Right atrium auricular region (tissue), 2 donors: ENCODE measurements at places on chromosomes 1 and 21. TPM values are rescaled to one million over a fixed set of nuclear protein-coding genes. Genes with fewer than 3 reads are reported as not detected.

HSPA6 gene
- 1.3 TPM for total RNA-seq

HCRTR1 gene
- total RNA-seq: not detected

MX2 gene
- 5.9 TPM for total RNA-seq

NBPF19 gene
- total RNA-seq: 3.0 TPM

DNALI1 gene
- total RNA-seq: 6.1 TPM

- DNase-seq: no peak
- peaks cover 19% of the 10 kb centered on the region for H3K36me3 ChIP-seq
- H3K4me1 ChIP-seq: no peaks in the 10 kb centered on the region
- no peaks in the 10 kb centered on the region for H3K27me3 ChIP-seq
- no peak overlapping the region for H3K4me3 ChIP-seq
Measured at GRCh38 chr1:46369542-46370213, 24.4 kb upstream of the FAAH start.

DNA sequence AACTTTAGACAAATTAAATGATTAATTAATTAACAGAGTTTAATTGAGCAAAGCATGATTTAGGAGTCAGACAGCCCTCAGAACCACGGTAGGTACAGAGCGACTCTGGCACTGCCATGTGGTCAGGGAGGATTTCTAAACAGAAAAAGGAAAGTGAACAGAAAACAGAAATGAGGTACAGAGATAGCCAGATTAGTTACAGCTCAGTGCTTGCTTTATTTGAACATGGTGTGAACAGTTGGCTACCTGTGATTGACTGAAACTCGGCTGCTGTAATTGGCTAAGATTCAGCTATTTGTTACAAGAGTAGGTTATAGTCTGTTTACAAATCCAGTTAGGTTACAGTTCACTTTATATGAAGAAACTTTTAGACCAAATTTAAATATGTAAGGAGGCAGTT, 163.0 kb upstream of the TNR start:
- no peaks in the 10 kb centered on the region for H3K4me1 ChIP-seq
- H3K4me3 ChIP-seq: no peak overlapping the region
- H3K36me3 ChIP-seq: no peaks in the 10 kb centered on the region
- DNase-seq: no peak
- no peak overlapping the region for H3K27ac ChIP-seq
- H3K27me3 ChIP-seq: no peaks in the 10 kb centered on the region

DNA sequence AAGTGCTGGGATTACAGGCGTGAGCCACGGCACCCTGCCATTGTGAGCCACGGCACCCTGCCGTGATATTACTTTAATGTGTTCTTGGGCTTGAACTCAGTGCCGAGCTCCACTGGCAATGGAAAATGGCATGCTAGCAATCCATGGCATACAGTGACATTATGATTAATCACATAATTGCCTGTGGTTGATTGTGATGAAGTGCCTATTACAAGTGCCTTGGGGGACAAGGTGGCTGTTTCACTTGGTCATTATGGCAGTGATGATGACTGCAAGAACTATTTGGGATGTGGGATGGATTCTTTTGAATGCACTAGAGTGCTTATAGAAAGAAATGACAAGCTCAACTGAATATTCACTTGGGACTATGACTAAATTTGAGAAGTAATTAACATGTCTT, 22.3 kb upstream of the HPCAL4 start:
- no peak for DNase-seq
- no peaks in the 10 kb centered on the region for H3K36me3 ChIP-seq
- no peaks in the 10 kb centered on the region for H3K27me3 ChIP-seq
- H3K4me3 ChIP-seq: no peak overlapping the region
- no peaks in the 10 kb centered on the region for H3K4me1 ChIP-seq

DNA sequence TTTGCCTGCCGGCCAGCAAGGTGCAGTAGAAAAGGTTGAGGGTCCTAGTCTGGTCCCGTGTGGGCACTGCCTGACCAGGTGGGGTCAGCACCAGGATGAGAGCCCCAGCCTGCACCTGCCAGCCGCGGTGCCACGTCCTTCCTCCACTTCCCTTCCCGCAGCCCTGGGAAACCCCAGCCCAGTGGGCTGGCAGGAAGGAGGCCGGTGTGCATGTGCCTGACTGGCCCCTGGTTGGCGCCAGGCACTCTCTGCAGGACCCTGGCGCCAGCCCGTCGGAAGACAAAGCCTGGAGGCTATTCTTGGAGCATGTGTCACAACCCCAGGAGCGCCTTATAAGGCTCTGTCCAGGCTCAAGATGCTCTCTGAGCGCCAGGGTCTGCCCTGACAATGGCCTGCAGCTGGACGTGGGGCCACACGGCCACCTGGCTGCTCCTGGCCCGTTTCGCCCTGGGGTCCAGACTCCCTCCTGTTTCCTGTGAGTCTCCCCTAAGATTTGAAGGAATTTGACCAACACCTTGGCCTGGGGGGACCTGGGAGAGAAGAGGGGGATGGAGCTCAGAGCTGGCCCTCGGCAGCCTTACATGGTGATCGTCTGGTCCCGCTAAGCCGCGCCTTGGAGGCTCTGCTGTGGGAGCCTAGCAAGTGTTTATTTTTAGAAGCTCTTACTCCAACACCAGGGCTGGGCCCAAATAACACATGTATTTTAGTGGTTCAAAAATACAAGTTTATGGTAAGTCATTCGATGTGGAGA, 31.9 kb upstream of the POFUT2 start:
- H3K36me3 ChIP-seq: no peaks in the 10 kb centered on the region
- peak overlapping the region; percentile 85 for H3K27ac ChIP-seq
- H3K4me1 ChIP-seq: no peaks in the 10 kb centered on the region

DNA sequence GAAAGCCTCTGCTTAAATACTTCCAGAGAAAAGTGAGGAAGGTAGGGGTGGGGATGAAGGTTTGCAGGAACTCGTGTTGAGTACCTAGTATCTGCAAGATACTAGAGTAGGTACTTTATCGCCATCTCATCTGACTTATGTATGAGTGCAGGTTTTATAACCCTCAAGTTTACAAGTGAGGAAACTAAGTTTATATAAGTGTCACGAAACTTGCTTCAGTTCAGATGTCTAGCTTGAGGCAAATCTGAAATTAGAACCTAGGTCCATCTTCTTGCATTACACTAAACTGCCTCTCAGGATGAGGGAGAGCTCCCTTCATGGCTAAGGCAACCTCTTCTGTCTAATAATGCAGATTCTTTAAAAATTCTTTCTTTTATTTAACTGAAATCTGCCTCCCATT, 43.5 kb downstream of the NFIA start:
- no peaks in the 10 kb centered on the region for H3K27me3 ChIP-seq
- peaks cover 55% of the 10 kb centered on the region for H3K4me1 ChIP-seq
- peak overlapping the region; percentile 85 for H3K27ac ChIP-seq
- no peak for DNase-seq
- H3K36me3 ChIP-seq: no peaks in the 10 kb centered on the region
- no peak overlapping the region for H3K4me3 ChIP-seq

- H3K4me3 ChIP-seq: no peak overlapping the region
- peaks cover 35% of the 10 kb centered on the region for H3K4me1 ChIP-seq
- no peaks in the 10 kb centered on the region for H3K27me3 ChIP-seq
- H3K36me3 ChIP-seq: no peaks in the 10 kb centered on the region
- H3K27ac ChIP-seq: no peak overlapping the region
- no peak for DNase-seq
Measured at GRCh38 chr1:18936471-18936813, 20.0 kb downstream of the IFFO2 start.

DNA sequence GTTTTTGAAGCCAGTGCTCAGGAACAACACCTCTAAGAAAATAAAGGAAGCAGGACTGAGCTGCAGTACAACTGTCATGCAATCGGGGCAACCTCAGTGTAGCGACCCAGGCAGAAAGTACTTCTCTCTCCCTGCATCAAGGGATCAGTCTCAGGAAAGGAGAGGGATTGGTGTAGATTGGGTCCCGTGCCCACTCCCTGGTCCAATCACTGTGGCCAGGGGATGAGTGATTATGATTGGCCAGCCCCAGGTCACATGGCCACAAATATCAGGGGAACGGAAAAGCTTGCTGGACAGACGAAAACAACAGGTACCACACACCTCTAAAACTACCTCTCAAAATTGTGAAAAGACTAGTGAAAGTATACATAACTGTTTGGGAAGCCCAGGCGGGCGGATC, 136.2 kb upstream of the F3 start:
- no peak overlapping the region for H3K27ac ChIP-seq
- H3K27me3 ChIP-seq: no peaks in the 10 kb centered on the region
- H3K4me1 ChIP-seq: no peaks in the 10 kb centered on the region
- H3K36me3 ChIP-seq: no peaks in the 10 kb centered on the region
- DNase-seq: no peak

GRCh38 chr1:216894494-216894893, 171.3 kb upstream of the ESRRG start:
- no peak for DNase-seq
- no peaks in the 10 kb centered on the region for H3K36me3 ChIP-seq
- H3K27me3 ChIP-seq: no peaks in the 10 kb centered on the region
- H3K4me1 ChIP-seq: no peaks in the 10 kb centered on the region
